HuH-7.5 (cell line): ENCODE measurements at places on chromosomes 2 and 18.
A peak's percentile ranks its signal among the peaks of the same experiment; 100 is the strongest.

GRCh38 chr18:57051657-57052044 lies 95.2 kb upstream of the BOD1L2 start:
- DNase-seq: no peak

- no peak for DNase-seq
These were observed 222.1 kb upstream of the SMAD2 start for GRCh38 chr18:48152549-48152948.

- no peak for DNase-seq
These were observed 1162.0 kb upstream of the SLC39A10 start for GRCh38 chr2:194495046-194495445.

- no peak for DNase-seq
These were observed 211.4 kb upstream of the THUMPD2 start for GRCh38 chr2:39990335-39990900.

- no peak for DNase-seq
These were observed 186.4 kb downstream of the MREG start for GRCh38 chr2:215826838-215827441.

DNA sequence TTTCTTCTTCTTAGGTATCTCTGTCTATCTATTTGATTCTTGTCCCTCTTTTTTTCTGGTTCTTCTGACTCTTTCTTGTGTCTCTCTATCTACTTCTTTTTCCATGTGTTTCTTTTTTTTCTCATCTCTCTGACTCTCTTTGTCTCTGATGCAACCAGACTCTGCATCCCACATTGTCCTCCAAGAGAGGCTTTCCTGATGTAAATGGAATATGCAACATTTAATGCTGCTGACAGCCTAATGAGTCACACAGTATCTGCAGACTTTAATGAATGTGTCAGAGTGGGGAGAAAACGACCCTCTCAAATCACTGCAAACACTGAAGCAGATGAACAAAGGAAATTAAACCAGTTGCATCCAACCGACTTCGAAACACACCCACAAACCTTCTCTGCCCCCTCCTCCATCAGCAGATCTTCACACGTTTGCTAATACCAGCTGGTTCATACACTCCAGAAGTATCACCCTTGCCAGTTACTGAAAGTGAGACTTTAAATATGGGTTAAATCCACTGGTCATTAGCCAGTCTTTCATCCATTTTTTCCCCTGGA lies 351.5 kb downstream of the TXNL1 start:
- no peak for DNase-seq

GRCh38 chr2:39408351-39409136 lies 28.5 kb downstream of the MAP4K3 start:
- DNase-seq: no peak

DNA sequence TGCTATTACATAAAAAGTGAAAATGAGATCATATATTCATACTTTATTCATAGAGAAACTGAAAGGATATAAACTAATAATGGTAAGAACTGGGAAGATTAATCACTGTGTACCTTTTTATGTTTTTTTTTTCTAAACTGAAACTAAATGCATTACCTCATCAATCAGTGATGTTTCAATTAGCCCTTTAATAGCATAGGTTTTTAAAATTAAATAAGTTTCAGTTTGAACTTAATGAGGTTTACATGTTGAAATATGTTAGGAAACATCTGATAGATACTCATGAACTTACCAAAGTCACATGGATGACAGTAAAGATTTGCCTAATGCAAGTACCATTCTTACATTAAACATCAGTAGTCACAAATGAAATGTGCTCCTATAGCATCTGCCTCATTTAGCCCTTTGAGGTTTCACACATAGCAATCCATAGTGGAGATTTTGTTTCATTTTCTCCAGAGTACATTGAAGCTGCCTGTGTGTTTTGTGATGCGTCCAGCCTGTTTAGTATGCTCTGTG lies 8.9 kb downstream of the MAPRE2 start:
- DNase-seq: no peak

GRCh38 chr2:85110991-85111560 lies 22.1 kb upstream of the TCF7L1 start:
- DNase-seq: no peak

DNA sequence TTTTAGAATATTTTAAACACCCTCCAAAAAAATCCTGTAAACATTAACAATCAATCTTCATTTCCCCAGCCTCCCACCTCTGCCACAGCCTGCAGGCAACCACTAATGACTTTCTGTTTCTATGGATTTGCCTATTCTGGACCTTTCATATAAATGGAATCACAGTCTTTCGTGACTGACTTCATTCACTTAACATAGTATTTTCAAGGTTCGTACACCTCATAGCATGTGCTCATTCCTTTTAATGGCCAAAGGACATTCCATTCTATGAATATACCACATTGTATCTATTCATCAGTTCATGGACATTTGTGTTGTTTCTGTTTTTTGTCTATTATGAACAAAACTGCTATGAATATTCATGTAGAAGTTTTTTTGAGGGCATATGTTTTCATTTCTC lies 48.5 kb downstream of the NAT8 start:
- no peak for DNase-seq

GRCh38 chr18:22609642-22610041 lies 191.9 kb upstream of the CTAGE1 start:
- peak; percentile 22 for DNase-seq

- DNase-seq: no peak
These were observed 17.4 kb downstream of the STK25 start for GRCh38 chr2:241490825-241491506.

DNA sequence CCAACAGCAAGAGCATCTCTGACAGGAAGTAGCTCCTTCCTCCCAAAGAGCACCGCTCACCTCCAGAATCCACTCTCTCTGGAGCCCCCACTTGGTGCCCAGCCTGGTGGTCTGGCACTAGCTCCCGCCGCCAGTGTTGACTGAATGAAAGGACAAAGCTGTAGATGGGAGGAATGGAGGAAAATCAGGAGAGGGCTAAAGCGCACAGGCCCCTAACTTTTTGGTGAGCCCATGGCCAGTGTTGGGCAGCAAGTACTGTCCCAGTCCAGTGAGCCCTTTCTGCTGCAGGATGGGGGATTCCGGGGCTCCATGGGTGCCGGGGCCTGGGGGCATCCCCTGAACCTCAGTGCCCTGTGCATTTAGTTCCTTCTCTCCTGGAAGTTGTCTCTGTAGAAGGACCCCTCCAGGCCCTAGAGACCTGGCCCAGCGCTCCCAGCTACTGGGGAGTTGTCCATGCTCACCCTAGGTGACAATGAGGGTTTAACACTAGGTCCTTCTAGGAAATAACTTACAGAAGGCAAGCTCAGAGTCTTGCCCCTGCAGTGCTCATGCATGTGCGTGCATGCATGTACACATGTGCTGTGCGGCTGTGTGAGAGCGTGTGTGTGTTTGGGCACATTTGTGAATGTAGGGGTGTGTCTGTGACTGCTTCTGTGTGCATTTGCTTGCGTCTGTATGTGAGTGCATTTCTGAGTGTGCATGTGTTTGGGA lies 33.6 kb downstream of the GLI2 start:
- DNase-seq: no peak

- DNase-seq: no peak
These were observed 93.8 kb upstream of the DNAJC10 start for GRCh38 chr2:182622231-182622630.

- DNase-seq: no peak
These were observed 43.8 kb downstream of the KANSL3 start for GRCh38 chr2:96594282-96594681.

GRCh38 chr2:15896859-15897258 lies 43.5 kb upstream of the MYCN start:
- DNase-seq: no peak

GRCh38 chr2:182868054-182868796 lies 1.8 kb upstream of the FRZB start:
- no peak for DNase-seq

GRCh38 chr2:120904830-120905234 lies 169.2 kb downstream of the GLI2 start:
- DNase-seq: no peak

DNA sequence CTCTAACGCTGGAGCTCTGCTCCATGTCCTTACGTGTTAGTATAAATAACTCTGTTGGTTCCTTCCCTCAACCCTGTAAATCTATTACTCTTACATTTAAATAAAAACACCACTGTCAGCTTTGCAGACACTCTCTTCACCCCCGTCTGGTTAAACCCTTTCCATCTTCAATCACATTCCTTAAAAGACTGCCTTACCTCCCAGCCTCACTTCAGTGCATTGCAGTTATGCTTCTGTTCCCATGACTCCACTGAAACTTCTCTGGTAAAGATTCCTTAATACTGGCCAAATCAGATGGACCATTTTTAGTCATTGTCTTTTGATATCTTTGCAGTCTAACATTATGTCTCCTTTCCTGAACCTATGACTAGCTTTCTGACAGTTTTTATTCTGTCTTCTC lies 61.7 kb downstream of the EML4 start:
- no peak for DNase-seq

- DNase-seq: no peak
These were observed 12.6 kb downstream of the GPD2 start for GRCh38 chr2:156448766-156449165.

- DNase-seq: no peak
These were observed 26.7 kb downstream of the CNNM4 start for GRCh38 chr2:96787411-96787810.

- no peak for DNase-seq
These were observed 41.8 kb upstream of the AFF3 start for GRCh38 chr2:100184055-100184737.

DNA sequence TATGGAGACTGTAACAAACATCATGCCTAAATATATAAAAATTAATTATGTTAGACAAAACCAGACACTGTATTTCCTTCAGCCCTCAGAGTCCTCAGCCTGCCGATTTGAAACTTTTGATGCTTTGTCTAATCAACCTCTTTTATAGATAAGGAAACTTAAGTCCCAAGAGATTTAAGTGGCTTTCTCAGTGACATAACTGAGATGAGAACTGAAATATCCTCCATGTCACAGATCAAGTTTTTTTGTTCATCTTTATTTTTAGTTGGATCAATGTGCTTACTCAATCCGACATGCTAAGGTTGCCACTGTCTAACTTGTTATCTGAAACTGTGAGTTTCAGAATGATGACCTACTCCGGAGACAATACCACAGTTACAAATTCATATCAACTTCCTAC lies 72.3 kb downstream of the BARD1 start:
- no peak for DNase-seq

DNA sequence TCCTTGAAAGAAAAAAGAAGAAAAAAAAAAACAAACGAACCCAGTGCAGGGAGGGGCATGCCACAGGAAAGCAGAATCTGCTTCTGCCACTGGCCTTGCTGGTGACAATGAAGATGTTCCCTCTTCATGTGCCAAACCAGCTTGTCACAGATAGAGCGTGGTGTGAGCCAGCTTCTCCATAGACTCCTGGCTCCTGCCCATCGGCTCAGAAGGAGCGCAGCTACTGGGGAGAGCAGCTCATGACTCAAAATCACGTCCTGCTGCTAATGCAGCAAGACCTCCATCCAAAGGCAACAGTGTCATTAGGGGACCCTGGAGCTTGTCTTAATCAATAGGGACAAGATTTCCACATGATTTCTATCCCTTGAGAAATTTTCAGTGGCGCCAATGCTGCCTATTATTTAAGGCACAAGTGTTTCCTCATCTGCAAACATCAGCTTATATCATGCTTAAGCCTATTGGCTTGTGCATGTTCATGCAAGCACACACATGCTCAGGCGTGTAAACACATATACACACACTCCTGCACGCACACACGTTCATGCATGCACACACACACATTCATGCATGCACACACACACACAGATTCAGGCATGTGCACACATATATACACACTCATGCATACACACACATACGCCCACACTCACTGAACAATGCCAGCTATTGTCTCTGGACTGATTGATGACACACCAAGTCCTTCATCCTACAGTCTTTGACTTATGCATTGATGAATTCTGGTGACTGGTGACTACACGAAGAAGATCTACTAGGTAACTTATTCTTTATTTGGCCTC lies 682.0 kb upstream of the ID2 start:
- DNase-seq: no peak

- no peak for DNase-seq
These were observed 12.0 kb upstream of the DDX1 start for GRCh38 chr2:15579641-15580040.

DNA sequence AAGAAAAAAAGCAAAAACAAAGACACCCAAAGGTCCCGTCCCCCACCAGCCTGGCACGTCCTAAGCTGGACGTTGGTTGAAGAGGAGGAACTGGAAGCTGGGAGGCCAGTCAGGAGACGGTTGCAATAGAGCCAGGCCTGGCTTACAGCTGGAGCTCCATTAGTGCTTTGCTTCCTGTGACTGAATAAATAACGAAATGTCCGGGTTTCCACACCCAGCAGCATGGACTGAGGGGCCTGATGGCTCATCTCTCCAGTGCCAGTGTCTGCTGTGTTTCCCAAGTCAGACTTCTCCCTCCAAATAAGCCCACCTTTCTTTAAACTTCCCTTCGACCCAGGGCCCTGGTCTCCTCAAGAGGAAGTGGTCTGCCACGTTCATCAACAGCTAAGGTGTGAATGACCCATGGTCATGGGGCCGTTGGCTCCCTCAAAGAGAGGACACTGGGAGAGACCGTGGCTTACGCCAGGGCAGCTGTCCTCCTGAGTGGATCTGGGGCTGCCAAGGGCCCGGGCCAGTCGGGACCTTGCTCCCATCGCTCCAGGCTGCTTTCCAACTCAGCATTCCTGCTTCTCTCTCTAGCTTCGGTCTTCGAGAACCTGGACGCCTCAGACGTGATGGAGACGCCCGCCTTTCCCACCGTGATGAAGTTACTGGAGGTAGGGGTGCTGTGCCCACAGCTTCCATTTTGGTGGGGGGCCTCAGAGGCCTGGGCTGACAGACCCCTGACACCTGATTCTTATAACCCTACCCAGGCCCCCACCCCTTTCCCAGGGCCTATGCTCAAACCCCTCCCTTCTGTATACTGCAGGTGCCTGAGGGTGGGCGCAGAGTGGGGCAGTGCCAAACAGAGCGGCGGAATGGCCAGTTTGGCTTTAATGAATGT lies 44.9 kb downstream of the MYO7B start:
- DNase-seq: no peak

DNA sequence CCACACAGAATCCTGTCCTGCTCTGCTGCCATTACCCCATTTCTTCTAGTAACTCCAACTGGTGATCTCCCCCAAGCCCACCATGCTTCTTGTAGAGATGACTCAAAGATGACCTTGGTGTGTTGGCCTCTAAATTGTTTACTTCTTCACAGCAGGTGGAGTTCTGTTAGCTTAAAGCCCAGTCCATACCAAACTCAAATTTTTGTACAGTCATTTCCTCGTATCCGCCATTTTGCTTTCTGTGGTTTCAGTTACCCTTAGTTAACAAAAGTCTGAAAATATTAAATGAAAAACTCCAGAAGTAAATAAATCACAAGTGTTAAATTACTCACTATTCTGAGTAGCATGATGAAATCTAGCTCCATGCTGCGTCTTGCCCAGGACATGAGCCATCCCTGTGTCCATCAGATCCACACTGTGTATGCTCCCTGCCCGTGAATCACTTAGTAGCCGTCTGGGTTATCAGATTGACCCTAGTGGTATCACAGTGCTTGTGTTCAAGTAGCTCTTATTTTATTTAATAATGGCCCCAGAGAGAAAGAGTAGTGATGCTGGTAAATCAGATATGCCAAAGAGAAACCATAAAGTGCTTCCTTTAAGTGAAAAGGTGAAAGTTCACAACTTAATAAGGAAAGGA lies 133.3 kb upstream of the NOL4 start:
- no peak for DNase-seq

GRCh38 chr18:13434854-13435253 lies 216.3 kb downstream of the LDLRAD4 start:
- no peak for DNase-seq
